Cardiac muscle cell (in vitro differentiated cells and primary cell): ENCODE measurements at places on chromosomes 2 and 18. TPM values are rescaled to one million over a fixed set of nuclear protein-coding genes. Genes with fewer than 3 reads are reported as not detected.

Gene SPP2
- polyA plus RNA-seq = not detected in 2 replicates

Gene EHBP1
- polyA plus RNA-seq = 11.7 and 15.7 TPM in 2 replicates

Gene UGT1A6
- polyA plus RNA-seq = not detected in 2 replicates

Gene ANKRD30BL
- not detected in 2 replicates for polyA plus RNA-seq

Gene CRACDL
- polyA plus RNA-seq = 0.32 TPM in 1 of 2 replicates, not detected in the other

Gene ST6GAL2
- polyA plus RNA-seq = 0.46 TPM in 1 of 2 replicates, not detected in the other

Gene SETBP1
- polyA plus RNA-seq = 6.3 and 6.6 TPM in 2 replicates

Gene DHRS9
- 0.57 and 1.4 TPM in 2 replicates for polyA plus RNA-seq

Gene DSEL
- polyA plus RNA-seq = 0.26 and 0.54 TPM in 2 replicates

Gene CHRNA1
- 0.31 TPM in 1 of 2 replicates, not detected in the other for polyA plus RNA-seq

Gene NMUR1
- not detected in 2 replicates for polyA plus RNA-seq

Gene LBH
- 544 and 632 TPM in 2 replicates for polyA plus RNA-seq

Gene LIMS4
- polyA plus RNA-seq = 0.31 and 3.1 TPM in 2 replicates

Gene CFAP65
- 0.12 and 0.45 TPM in 2 replicates for polyA plus RNA-seq

Gene RGPD3
- 0.05 and 0.14 TPM in 2 replicates for polyA plus RNA-seq

Gene PLEKHM3
- 5.5 and 6.7 TPM in 2 replicates for polyA plus RNA-seq

Gene CTLA4
- not detected in 2 replicates for polyA plus RNA-seq

Gene LPIN2
- 18.1 and 27.4 TPM in 2 replicates for polyA plus RNA-seq

Gene SNORC
- polyA plus RNA-seq = 1.2 and 2.3 TPM in 2 replicates

Gene MERTK
- polyA plus RNA-seq = 4.5 and 4.9 TPM in 2 replicates

Gene CDH19
- polyA plus RNA-seq = not detected in 2 replicates

Gene RPRM
- polyA plus RNA-seq = 0.75 TPM in 1 of 2 replicates, not detected in the other

Gene FSHR
- polyA plus RNA-seq = 0.82 and 2.2 TPM in 2 replicates

Gene SGO2
- polyA plus RNA-seq = 8.1 and 26.8 TPM in 2 replicates

Gene GPR75
- polyA plus RNA-seq = 0.15 TPM in 1 of 2 replicates, not detected in the other

Gene C1QL2
- polyA plus RNA-seq = 0.60 TPM in 1 of 2 replicates, not detected in the other

Gene CDK15
- not detected in 2 replicates for polyA plus RNA-seq

Gene VIL1
- 0.52 and 0.65 TPM in 2 replicates for polyA plus RNA-seq

Gene LIPG
- polyA plus RNA-seq = 1.5 and 2.8 TPM in 2 replicates

Gene FIGN
- 12.6 and 26.8 TPM in 2 replicates for polyA plus RNA-seq

Gene PLEKHH2
- 0.31 and 1.4 TPM in 2 replicates for polyA plus RNA-seq

Gene PRSS56
- 0.07 TPM in 1 of 2 replicates, not detected in the other for polyA plus RNA-seq

Gene NTSR2
- not detected in 2 replicates for polyA plus RNA-seq

Gene TANC1
- polyA plus RNA-seq = 22.1 and 25.0 TPM in 2 replicates

Gene SERPINB12
- not detected in 2 replicates for polyA plus RNA-seq

Gene ALK
- 1.2 and 1.8 TPM in 2 replicates for polyA plus RNA-seq

Gene MOCOS
- 0.27 and 0.74 TPM in 2 replicates for polyA plus RNA-seq

Gene CCDC74A
- 9.6 and 10.4 TPM in 2 replicates for polyA plus RNA-seq

Gene GPC1
- polyA plus RNA-seq = 57.8 and 60.4 TPM in 2 replicates

Gene C2orf74
- polyA plus RNA-seq = 43.0 and 45.8 TPM in 2 replicates

Gene UGT1A7
- polyA plus RNA-seq = not detected in 2 replicates

Gene HOXD10
- polyA plus RNA-seq = not detected in 2 replicates

Gene SLC4A3
- polyA plus RNA-seq = 42.9 and 47.7 TPM in 2 replicates

Gene IL37
- not detected in 2 replicates for polyA plus RNA-seq

Gene RAPGEF4
- polyA plus RNA-seq = 5.3 and 9.4 TPM in 2 replicates

Gene GULP1
- 28.3 and 41.4 TPM in 2 replicates for polyA plus RNA-seq

Gene DPP10
- 0.61 and 1.1 TPM in 2 replicates for polyA plus RNA-seq

Gene STAT4
- polyA plus RNA-seq = 0.31 and 0.87 TPM in 2 replicates

Gene EFR3B
- 8.5 and 9.0 TPM in 2 replicates for polyA plus RNA-seq
